NCI-H524 (cell line): ENCODE measurements at places on chromosomes 4 and X.

DNA sequence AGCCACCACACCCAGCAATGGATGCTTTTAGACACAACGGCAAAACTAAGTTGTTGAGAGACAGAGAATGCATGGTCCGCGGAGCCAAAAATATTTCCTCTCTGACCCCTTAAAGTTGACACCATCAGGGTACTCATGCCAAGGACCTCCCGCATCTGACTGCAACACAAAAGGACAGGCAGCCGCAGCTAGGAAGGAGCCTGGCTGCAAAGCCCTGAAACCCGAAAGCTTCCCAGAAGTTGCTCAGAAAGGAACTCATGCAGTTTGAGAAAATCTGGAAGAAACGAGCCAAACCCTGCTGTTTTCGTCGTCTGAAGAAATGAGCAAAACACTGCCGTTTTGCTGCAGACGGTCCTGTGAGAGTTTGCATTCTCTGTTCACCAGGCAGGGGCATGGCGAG, 16.5 kb downstream of the DHRSX start:
- no peak for DNase-seq

DNA sequence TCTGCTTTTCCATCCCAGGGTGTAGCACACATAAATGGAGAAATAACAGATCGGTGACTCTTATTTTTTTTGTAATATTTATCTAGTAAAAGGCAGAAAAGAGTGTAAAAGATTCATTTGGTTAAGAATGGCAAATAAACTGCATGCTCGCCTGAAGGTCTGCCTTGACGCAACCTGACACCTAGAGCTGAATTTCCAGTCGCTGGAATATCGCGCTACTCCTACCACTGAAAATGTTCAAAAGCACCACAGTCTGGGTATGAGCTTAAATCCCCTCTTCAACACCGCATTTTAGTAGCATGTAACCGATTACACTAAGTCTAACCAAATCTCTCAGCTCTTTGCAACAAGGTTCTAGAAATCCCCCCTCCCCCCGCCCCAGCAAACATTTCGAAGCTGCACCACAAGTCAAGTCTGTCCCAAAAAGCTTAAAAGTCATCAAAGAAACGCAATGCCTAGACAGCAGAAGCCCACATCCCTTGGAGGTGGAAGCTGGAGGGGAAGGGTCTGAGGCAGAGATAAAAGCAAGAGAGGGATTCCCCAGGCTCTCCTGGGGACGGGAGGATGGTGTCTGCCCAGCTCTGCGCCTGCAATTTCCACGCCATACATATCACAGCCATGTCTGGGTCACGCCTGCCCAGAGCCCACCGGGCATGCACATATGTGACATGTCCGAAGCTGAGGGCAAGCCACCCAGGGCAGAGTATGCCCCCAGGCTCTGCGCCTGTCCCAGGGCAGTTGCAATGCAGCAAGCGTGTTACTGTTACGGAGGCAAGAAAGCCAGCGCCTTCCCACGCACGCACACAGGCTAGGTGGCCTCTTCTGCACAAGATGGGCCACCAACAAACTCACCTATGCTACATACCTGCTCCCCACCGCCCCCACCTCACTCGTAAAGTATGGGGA, 1.4 kb downstream of the FGF13 start:
- DNase-seq, result no peak

DNA sequence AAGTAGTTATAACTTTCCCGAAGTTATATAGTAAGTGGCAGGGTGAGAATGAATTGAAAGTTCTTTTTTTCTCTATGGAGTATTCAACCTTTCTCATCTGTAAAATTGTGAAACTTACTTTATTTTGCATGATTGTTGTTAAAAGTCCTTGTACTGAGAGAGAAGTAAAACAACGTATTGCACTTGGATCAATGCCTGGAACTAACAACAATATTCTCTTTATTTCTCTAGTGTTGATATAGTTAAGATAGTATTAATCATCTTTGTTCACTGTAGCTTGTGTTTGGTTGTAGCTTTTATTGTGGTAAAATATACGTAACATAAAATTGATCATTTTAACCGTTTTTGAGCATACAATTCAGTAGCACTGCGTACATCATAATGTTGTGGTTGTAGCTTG, 48.7 kb downstream of the STIM2 start:
- no peak for DNase-seq

DNA sequence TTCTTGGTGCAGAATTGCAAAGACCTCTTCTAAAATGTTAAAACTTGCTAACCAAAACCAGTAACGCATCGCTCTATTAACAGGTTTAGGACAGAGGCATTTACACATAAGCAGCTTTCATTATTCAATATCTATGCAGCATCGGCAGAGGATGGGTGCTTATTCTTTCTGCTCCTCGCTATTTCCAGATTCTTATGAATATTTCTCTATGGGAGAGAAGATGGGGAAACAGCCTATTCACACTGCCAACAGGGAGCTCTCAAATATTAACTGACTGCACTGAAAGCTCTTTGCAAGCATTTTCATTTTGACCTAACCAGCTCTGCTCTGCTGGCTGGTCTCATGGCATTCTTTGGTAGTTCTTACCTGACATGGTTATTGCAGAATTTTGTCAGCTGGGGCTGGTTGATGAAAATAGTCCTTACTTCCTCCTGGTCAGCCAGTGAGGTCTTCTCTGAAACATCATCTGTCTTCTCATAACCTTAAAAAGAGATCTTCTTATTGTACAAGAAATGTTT, 30.2 kb downstream of the ATP8A1 start:
- no peak for DNase-seq

GRCh38 chr4:2411786-2412510, 6.5 kb downstream of the ZFYVE28 start:
- DNase-seq, result no peak

DNA sequence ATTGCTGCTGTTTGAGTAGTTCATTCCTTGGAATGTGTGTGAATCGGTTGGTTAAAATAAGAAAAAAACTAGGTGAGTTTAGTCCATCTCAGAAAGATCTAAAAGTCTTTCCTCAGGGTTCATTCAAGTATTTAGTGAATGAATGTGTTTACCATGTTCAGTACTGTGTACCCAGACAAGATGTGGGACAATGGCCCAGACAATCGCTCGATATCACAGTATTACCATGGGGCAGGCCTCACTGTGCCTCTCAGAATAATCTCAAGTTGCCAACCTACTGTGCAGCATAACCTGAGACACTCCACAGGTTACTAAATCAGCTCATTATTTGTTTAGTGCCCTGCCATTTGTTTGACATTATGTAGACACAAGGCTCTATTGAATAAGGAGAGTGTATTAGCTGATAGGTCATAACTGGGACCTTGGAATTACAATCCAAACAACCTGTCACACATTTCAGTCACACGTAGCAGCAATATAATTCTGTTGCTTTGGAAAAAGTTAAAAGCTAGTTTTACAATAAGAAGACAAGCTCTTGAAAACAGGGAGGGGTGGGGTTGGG, 24.9 kb upstream of the AMOT start:
- no peak for DNase-seq

DNA sequence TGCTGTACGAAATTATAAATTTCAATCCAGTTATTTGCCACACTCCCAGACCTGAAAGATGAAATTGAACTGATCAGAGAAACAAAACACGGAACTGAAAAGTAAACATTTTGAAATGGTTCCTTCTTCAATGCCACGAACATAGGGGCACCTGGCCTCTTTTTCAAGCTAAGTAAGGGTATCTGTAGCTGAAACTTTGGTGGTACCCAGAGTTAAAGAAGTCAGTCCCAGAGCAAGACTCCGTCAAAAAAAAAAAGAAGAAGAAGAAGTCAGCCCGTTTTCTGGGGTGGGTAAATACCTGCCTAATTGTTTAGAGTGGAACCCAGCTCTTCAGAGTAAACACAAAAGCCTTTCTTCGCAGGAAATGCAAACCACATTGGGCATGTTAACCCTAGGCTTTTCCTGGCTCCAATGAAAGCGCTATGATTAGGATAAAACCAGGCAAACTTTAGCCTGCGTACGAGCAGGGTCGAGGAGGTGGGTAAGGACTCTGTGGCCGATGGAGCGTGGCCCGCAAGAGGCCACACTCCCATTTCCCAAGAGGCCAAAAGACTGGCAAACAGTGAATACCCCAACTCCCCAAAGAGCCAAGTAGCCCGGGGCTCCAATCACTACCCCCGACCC, 1.3 kb downstream of the ANTXR2 start:
- DNase-seq, result no peak

DNA sequence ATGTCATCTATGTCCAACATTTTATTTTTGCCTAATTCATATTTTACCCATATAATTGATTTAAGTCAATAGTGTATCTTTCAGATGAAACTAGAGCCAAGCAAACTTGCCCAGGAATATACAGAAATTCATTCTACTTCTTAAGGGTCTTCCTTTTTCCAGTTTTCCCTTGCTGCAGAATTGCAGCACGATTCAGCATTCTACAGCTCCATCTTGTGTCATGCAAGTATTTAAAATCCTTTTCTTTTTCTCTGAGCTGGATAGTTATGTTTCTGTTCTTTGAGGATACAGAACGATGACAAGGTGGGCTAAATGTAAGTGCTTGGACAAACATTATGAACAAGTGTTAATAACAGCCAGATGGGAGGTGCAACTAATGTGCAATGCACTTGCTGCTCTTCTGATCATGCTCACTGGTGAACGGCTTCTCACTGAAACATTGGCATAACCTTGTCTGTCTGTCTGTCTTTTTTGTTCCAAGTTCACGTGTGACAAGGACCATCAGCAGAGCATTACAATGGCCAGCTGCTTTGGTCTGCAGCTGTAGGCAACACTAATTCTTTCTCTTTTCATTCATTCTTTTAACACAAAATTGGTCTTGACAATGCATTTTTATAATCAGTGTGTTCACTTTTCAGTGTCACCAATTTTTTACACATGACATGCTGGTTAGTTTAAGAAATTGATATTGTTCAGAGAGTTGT, 1821.7 kb downstream of the ARAP2 start:
- DNase-seq, result peak; percentile 38

- DNase-seq, result no peak
Measured at GRCh38 chrX:147913570-147913969, 1.9 kb downstream of the FMR1 start.
